NCI-H446 (cell line): ENCODE measurements at places on chromosomes 13 and 19.

DNA sequence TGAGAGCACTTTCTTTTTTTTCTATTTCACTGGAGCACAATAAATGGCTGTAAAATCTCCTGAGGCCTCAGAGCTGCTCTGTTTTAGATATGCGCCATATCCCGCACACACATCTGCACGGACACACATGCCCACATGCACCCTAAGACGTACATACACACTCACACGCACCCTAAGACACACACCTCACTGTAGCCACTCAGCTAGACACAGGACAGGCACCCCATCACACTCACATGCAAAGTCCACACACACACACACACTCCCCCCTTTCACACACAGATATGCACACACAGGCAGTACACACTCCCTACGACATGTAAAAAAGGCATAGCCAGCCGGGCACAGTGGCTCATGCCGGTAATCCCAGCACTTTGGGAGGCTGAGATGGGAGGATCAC, 8.8 kb downstream of the ELOF1 start:
- DNase-seq, result no peak

DNA sequence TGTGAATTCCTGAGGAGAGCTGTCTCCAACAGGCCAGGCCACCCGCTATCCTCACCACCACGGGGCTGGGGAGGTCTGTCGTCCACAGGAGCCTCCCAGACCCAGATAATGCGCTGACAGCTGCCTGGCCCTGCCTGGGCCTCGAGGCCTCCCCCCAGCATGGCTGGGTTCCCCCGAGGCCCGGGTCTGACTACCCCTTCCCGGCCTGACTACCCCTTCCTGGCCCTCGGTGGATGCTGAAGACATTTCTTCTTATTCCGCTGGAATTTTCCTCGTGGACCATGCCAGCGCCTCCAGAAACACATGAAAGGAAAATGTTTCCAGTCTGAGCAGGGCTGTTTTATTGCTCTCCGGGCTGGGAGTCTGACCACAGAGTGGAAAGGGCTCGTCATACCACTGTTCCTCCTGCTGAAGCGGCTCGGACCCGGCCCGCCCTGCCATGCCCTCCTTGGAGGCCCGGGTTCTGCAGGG, 16.8 kb upstream of the COMP start:
- no peak for DNase-seq

GRCh38 chr13:94433055-94433961, 46.2 kb downstream of the DCT start:
- no peak for DNase-seq

- no peak for DNase-seq
Measured at GRCh38 chr19:54317108-54317964, 4.4 kb upstream of the LILRA5 start.
